ENCODE measurements at places on chromosomes 16 and 17.

GRCh38 chr17:34357398-34357797 is 1.1 kb downstream of the CCL13 start:
- no peak for DNase-seq

GRCh38 chr17:32277284-32277683 is 11.7 kb downstream of the RHBDL3 start:
- no peak for DNase-seq

DNA sequence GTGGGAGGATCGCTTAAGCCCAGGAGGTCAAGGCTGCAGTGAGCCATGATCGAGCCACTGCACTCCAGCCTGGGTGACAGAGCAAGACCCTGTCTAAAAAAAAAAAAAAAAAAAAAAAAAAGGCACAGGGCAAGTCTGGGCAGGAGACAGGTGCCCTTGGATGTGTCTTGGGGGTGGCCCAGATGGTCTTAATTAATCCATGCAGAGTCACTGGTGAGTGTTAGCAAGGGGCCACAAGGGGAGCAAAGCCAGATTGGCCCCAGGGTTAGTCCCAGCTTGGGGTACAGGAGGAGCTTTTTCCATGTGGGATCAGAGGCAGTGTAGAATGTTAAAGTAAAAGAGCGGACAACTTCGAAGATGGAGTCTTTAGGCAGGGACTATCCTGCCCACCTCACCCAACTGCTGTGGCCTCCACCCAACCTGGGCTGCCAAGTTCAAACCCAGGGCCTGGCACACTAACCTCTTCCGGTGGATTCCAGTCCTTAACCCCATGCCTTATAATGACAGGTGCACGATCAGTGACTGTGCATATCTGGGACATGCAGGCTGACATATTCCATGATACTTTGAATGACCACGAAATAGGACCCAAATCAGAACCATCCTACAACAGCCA is 32.2 kb upstream of the MFSD6L start:
- no peak for DNase-seq

DNA sequence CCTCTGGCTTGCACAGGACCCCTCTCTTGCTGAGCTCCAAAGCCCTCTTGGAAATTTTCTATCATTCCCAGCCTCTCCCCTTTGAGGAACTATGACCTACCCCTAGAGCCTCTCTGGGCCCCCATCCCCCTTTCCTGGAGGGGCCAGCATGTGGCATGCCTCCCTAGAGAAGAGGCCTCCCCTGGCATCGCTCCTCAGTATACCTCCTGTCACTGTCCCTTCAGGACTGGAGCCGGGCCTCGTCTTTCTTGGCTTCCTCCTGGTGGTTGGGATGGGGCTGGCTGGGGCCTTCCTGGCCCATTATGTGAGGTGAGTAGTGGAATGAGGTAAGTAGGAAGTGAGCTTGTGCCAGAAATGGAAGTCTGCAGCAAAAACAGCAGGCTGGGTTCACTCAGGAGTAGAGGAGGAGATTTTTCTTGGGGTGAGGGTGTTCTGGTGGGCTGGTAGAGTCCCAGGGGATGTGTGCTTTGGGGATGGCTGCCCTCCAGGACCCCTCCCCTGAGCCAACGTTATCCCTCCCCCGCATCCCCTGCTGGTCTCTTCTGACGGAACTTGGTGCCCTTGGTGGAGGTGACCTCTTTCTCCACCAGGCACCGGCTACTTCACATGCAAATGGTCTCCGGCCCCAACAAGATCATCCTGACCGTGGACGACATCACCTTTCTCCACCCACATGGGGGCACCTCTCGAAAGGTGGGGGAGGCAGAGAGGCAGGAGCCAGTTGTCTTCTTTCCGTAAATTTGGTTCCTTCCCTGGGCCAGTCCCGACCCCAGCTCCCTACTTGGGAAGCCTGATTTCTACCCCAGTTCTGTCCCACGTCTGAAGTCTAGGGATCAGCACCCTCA is 4.6 kb downstream of the GUCY2D start:
- no peak for DNase-seq

GRCh38 chr17:38605841-38606645 is at the start of gene SRCIN1:
Gene SRCIN1, minus strand, starts transcription at chr17:38605952. Its CDS starts 247 bp downstream, at chr17:38605705.
- no peak for DNase-seq

DNA sequence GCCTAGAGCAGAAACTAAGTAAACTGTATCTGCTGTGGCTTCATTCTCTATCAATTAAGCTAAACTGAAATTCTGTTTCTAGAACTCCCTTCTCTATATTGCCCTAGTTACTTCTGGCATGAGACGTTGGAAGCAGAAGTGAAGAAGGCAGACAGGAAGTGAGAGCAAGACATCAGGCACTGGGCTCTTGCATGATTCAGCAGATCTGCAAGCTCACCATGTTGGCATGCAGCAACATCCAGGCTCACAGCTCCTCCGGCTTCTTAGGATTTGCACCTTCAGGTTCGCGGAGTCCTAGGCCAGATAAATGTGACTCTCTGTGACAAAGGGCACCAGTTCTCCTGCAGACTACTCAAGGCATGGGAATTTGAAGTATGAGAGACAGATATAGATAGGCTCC is 148.3 kb downstream of the CDH8 start:
- DNase-seq: no peak

DNA sequence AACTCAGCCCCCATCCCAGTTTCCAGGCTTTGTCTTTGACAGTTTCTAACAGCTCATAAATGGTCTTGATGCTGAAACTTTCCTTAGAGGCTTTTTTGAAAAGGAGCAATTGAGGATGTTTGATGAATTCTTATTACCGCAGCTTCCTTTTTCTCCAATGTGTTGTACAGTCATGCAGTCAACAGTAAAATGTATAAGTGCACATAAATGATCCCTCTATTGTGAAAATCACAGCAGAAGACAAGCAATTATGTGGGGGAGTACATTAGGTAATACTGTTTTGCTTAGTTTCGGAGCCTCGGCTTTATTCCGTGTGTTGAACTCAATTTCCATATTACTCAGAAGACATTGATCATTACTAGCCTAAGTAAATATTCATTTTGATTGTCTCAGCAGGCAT is 673.7 kb downstream of the CDH8 start:
- no peak for DNase-seq

DNA sequence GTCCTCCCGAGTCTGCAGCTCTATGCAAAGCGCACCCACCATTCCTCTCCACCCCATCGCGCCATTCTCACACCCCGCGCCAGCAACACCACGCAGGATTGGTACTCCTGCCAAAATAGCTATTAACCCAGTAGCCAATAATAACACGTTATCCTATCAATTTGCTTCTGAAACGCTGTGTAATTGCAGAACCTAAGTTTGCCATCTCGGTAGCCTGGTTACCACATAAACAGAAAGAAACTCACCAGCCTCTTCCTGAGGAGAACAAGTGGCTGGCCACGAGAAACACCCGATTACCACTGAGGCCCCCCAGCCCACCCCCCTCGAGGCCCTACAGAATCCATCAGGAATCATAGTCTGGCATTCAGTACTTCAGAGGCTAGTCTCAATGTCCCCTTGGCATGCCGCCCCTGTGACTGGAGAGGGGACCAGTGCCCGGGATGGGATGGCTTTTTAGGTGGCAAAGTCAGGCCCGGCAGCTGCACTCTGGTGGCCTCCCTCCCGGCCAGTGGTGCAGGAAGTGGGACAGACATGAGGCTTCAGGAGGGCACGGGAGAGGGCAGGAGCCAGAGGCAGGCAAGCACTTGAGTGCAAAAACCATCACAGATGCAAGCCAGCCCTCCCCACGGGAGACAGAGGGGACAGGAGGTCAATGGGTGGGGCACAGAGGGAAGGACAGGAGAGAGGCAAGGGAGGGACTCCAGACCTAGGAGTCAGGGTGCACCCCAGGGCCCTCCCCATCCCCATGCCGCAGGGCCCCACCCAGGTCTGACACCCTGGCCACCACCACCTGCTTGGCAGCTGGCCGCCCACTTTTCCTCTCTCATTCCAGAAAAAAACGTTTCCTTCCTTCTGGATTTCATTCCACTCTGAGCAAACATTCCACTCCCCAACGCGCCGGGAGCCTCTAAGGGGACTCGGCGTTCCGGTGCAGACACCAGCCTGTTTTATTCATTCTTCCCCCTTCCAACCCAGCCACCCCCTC is 192.5 kb downstream of the ZNF423 start:
- no peak for DNase-seq

DNA sequence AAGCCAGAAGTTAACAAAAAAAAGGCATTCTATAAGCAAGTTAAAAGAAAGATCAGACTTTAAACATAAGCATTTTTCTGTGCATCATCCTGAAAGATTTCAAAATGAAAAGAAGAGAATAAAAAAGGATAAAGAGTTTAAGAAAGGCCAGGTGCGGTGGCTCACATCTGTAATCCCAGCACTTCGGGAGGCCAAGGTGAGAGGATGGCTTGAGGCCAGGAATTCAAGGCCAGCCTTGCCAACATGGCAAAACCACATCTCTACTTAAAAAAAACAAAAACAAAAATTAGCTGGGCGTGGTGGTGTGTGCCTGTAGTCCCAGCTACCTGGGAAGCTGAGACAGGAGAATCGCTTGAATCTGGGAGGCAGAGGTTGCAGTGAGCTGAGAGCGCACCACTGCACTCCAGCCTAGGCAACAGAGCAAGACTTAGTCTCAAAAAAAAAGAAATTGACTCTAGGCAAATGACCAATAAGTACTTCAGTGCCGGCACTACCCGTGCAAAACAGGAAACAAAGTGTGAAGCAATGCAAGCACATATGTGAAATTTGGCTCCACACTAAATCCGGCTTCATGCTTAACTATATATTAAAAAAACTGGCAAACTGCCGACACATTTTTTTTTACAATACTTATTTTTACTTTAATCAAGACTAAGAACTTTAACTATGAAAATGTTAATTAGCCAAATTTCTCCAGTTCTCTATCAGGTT is 83.2 kb upstream of the C17orf78 start:
- DNase-seq: no peak

- DNase-seq: no peak
Observed at GRCh38 chr17:81534157-81535006, 6.2 kb downstream of the FSCN2 start.

DNA sequence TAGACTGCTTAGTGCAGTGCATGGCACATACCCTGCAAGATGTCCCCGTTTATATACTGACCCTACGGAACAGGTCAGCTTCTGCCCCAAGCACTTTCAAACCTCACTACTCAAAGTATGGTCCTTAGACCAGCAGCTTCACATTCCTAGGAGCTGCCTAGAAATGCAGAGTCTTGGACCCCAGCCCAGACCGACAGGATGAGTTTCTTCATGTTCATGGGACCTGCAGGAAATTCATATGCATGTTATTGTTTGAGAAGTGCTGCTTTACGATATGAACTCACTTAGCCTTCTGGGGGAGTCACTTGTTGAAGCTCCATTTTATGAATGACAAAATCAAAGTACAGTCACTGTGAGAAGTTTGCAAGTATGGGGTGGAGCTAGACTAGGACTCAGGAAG is 82.6 kb downstream of the DYNLRB2 start:
- DNase-seq: no peak

DNA sequence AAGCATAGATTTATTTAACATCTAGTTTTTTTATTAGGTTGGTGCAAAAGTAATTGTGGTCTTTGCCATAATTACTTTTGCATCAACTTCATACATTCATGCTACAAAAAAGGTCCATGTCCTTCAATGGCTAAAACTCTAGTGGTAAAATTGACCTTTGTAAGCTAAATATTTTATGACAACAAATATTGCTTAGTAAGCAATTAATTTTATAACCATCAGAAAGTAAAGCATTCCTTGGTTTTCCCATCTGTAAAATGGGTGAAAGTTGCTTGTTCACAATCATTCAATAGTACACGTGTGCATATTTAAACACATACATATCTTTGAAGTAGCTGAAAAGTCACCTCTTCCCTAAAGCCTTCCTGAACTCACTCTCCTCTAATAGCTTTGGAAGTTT is 789.6 kb downstream of the CDH8 start:
- DNase-seq: no peak

DNA sequence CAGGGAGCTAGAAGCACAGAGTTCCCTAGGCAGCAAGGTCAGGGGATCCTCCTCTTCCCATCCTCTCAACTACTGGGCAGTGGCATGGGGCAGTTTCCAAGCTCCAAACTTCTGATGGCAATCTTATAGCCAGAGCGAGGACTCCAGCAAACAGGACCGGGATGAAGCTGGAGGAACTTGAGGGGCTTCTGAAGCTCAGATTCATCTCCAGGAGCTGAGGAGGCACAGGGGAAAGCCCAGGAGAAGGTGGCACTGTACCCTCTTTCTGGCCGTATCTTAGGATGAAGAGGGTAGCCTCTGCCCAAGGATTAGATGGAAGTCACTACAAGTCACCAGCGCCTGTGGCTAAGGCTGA is 50.0 kb upstream of the RPL38 start:
- DNase-seq: no peak

DNA sequence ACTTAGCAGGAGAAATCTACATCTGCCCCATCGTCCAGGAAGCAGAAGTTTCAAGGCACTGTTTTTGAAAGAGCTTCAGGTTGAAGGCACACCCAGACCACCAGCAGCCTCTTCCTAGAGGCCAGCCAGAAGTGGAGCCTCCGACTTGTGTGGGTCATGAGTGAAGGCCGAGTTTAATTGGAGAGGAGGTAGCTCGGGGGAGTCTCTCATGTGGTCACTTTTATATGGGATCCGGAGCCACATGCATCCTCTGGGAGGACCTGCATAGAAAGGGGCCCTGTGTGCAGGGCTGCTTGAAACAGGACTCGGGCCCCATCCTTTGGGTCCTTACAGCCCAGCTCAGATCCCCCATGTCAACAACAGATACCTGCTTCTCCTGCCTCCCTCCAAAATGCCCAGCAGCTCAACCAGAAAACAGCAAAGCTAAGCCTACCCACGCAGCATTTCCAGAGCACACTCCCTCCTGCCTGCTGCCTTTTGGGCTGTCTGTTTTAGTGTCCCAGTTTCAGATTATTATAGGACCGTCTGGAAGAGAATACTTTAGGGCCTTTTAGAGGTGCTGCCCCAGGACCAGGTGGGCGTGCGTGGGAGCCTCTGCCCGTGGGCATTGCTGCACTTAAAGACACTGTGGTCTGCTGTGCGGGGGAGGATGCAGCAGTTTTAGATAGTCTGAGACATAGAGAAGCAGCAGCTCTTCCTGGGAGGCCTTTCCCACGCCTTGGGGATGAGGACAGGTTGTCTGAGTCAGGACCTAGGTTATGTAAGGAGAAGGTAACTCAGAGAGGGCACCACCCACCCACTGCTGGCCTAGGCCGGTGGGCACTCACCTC is 29.5 kb downstream of the MPRIP start:
- DNase-seq: no peak

- DNase-seq: no peak
Observed at GRCh38 chr17:957856-958421, 21.6 kb downstream of the NXN start.

- DNase-seq: no peak
Observed at GRCh38 chr17:50830994-50831393, 4.4 kb upstream of the WFIKKN2 start.
